OCI-M1 (cell line): ENCODE measurements at places on chromosomes 2 and 18.

DNA sequence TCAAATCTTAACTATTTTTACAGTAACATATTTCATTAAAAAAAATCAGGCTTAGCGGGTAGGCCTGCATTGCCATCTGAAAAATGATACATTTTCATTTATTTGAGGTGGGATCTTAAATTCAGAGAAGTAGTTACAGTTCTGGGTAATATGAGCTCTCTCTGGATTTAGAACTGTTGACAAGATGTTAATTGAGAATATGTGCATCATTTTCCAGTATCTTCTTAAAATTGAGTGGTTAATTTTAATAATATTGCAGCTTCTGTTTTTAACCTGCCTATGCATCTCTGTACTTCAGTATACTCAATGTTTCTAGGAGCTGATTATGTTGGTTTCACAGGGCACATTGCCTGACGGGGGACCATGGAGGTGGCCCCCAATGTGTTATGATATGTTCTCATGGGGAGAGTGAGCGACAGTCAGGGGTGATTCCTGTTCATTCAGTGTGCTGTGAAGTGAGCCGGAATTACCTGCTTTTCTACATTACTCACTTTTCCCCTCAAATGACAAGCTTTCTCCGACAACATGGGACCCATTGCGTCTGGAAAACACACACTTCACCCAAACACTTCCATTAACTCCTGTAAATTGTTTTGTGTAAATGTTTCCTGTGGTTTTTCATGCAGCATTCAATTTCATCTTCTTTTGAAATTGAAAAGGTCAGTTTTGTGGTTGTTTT is 406.2 kb downstream of the MTX2 start:
- DNase-seq: no peak

DNA sequence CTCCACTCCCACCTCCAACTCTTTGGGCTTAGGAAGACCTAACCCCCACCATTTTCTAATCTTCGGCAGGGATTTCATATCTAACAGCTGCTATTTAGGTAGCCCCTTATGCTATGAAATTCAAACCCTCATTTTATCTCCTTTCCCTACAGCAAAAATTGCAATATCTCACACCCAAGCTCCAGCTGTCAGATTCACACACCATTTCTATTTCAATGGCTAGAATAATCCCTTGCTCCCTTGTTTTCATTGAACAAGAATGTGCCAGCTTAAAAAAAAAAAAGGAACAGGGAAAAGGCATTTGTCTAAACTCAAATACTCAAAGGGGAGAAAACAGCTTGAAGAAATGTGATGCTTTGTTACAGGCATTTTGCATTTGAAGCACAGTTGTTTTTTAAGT is 850.6 kb upstream of the ACVR2A start:
- DNase-seq: no peak

- no peak for DNase-seq
Measured at GRCh38 chr2:10949835-10950234, 38.1 kb downstream of the KCNF1 start.

DNA sequence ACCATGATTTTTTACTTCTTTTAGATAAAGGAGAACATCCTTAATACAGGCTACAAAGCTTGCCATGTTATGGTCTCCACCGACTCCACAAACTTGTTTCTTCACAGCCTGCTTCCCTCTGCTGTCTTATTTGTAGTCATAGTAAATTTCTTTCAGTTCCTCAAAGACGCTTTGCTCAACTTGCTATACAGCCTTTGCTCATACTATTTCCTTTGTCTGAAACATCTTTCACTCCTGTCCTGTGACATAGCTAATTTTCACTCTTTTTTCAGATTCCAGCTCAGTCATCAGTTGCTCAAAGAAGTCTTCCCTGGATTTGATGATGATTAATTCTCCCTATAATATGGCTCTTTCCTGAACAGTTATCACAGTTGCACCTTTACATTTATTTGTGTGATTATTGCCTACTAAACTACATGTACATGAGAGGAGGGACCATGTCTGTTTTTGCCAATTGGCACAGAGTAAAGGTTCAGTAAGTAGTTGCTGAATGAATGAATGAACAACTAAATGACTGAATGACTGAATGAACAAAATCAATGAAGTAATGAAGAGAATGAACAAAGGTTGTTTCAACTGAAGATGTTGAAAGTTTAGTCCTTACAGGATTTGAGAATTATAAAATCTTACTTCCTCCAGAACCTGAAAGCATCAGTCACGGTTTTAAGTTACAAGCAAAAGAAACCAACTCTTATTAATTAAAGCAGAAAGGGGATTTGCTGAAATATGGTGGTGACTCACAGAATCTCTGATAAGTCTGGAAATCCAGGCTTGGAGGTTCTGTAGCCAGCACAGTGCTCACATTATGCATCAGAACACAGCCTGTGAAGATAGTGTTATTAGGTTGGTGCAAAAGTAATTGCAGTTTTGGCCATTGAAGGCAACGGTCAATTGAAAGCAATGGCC is 186.4 kb upstream of the FAM98A start:
- no peak for DNase-seq

DNA sequence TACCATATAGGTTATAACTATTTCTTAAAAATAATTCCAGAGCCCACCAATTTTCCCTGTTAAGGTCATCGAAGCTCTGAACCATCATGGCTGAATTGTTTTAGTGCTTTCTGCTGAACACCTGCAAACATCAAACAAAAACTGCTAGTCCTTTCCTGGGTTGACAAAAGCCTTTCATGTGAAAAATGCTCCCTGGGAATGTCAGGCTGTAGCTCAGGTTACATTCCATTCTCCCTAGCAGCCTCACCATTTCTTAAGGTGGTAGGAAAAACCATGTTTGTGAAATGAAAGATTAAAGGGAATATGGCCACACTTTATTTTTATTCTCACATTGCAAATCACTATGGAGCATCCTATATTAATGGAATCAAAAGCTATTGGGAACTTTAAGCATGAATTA is 5.7 kb downstream of the TCF4 start:
- DNase-seq: no peak

- DNase-seq: no peak
Measured at GRCh38 chr2:64990876-64991275, 1.7 kb downstream of the SLC1A4 start.
